Activated effector memory CD4-positive, alpha-beta T cell treated with anti-CD3 and anti-CD28 coated beads, Interleukin-2, amount 50 U/mL, for 16 hours (primary cell): ENCODE measurements at places on chromosomes 2 and 18.

- DNase-seq = peak; percentile 69
Measured at GRCh38 chr2:10123281-10123680, 742 bp downstream of the RRM2 start.

DNA sequence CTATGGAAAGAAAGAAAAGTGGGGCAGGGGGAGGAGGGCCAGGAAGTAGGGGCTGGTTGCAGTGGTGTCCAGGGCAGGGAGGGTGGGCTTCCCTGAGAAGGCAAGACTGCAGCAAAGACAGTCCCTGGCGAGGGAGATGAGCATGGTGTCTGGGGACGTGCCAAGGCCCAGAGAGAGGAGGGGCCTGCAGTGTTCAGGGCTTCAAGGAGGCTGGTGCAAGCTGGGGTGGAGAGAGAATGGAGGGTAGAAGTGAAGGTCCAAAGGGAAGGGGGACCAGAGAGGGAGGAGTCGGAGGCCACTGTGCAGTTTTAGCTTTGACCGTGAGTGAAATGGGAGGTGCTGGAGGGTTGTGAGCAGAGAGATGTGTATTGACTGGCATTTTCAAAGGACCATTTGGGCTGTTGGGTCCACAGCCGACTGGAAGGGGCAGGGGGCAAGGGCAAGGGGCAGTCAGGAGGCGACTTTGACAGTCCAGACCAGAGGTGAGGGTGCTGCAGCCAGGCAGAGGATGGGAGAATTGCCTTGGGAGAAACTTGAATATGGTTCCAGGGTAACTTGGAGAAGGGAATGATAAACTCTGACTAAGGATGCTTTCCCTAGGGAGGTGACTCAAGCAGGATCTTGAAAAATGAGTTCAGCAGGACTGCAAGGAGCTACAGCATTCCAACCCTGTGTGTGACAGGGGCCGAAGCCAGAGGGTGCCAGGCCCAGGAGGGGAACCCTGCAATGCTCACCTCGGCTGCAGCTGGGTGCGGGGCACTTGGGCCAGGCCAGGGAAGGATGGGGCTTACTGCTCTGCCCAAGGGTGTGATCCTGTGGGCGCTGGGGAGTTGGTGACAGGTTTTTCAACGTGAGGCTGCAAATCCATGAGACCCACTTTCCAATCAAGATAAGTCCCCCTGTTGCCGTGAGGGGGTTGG lies 177.1 kb upstream of the HAAO start:
- DNase-seq = no peak

DNA sequence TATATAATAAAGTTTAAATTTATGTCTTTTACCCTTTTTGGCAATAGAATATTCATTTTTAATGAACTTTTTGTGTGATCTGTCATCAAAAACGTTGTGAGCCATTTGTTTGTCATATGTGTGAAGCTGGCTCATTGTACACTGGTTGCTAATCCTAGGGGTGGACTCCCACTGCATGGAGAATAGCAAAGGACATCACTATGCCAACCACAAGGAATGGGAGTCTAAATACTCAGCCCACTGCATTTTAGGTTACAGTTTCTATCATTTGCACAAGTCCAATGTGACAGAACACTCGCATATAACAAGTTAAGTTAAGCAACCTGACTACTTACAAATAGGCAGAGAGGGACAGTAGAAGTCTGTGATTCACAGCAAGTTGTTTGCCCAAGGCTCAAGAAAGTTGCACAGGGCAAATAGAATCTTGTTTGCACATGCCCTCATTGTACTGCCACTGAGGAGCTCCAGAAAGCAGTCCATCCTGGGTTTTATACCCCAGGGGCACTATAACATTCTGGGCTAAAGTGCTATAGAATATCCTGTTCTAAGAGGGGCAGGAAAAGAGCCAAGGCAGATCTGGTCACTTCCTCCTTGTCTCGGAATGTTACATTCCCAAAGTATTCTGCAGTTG lies 545.9 kb upstream of the GCFC2 start:
- DNase-seq = no peak

GRCh38 chr18:11520536-11520935 lies 88.9 kb upstream of the SLC35G4 start:
- DNase-seq = no peak

GRCh38 chr2:219944866-219945265 lies 317.4 kb downstream of the SLC4A3 start:
- DNase-seq = no peak

GRCh38 chr2:17160594-17160993 lies 357.6 kb downstream of the RAD51AP2 start:
- no peak for DNase-seq

DNA sequence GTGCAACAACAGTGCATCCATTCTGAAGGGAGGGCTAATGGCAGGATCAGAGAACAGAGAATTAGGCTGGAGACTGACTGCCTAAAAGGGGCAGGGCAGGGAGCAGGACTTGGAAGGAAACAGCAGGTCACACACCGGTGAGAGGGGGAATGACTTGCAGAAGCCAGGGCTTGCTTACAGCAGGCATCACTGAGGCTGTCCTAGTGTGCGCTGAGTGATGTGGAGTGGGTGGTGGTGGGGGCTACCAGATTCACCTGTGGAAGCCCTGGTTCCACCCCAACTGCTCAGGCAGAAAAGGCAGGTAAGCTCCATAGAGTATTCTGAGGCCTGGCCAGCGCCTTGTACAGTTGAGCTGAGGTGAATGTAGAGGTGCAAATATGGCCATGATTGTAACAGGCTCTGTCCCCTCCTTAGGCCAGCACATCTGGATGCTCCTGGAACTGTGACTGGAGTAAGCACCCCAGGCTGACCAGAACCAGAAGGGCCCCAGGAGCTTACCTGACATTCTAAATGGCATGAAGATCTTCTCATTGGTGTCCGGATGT lies 49.4 kb downstream of the SFXN5 start:
- DNase-seq = no peak

- peak; percentile 98 for DNase-seq
Measured at GRCh38 chr2:213284105-213285090, at the start of gene SPAG16. Gene SPAG16, plus strand, starts transcription at chr2:213284464.

DNA sequence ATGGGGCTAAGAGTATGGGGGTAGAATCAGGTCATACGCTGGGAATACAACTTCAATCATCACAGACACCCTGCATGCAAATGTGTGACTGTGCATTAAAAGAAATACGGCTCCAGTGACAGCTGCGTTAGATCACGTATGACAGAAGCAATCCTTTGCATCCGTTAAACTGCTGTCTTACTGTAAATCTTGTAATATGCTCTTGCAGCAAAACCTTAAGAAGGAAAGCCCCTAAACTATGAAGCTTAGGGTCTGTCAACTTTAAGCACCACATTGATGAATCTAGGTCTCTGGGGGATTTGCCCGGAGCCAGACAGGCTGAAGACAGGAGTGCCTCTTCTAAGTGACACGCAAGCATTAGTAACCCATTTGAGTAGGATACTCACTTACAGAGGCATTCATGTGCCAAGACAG lies 84.7 kb upstream of the EML6 start:
- DNase-seq = no peak

- no peak for DNase-seq
Measured at GRCh38 chr2:64338910-64339500, 115.0 kb upstream of the LGALSL start.

GRCh38 chr18:71327441-71327840 lies 1038.6 kb downstream of the SOCS6 start:
- no peak for DNase-seq

GRCh38 chr18:13232086-13232917 lies 13.7 kb downstream of the LDLRAD4 start:
- peak; percentile 61 for DNase-seq

DNA sequence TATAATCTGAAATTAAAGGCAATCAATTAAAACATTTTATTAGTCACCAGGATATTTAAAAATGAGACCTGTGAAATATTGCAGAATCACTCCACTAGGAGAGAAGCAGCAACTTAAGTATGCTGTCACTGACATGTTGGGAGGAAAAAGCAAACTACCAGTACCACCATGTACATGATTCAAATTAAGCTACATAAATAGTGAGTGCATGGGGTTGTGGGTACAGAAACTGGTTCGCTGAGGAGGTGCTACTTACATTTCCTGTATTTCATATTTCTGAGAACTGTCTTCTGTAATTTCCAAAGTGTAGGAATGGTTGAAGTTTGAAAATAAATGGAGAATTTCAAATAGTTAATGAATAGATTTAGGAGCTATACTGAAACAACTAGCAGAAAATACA lies 7.9 kb upstream of the NR4A2 start:
- no peak for DNase-seq

- DNase-seq = no peak
Measured at GRCh38 chr2:30026091-30027055, 105.0 kb upstream of the ALK start.

- DNase-seq = no peak
Measured at GRCh38 chr18:74589811-74590210, 7.9 kb upstream of the ZNF407 start.

DNA sequence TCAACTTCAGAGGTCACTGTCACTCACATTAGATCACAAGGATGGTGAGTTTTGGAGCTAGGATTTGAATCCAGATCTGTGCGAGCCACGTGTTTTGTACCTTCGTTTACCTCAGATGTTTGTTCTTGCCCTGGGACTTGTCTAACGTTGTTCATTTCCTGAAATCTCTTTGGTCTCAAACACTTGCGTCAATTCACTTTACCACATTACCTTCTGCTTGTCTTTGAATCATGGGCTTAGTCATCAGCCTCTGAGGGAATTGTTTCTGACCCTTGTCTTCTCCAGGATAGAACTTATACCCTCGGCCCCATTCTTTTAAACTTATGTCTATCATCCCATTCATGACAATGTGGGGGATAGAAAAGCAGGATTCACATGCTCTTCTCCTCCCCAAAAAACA lies 282.7 kb downstream of the DCDC2C start:
- DNase-seq = no peak

DNA sequence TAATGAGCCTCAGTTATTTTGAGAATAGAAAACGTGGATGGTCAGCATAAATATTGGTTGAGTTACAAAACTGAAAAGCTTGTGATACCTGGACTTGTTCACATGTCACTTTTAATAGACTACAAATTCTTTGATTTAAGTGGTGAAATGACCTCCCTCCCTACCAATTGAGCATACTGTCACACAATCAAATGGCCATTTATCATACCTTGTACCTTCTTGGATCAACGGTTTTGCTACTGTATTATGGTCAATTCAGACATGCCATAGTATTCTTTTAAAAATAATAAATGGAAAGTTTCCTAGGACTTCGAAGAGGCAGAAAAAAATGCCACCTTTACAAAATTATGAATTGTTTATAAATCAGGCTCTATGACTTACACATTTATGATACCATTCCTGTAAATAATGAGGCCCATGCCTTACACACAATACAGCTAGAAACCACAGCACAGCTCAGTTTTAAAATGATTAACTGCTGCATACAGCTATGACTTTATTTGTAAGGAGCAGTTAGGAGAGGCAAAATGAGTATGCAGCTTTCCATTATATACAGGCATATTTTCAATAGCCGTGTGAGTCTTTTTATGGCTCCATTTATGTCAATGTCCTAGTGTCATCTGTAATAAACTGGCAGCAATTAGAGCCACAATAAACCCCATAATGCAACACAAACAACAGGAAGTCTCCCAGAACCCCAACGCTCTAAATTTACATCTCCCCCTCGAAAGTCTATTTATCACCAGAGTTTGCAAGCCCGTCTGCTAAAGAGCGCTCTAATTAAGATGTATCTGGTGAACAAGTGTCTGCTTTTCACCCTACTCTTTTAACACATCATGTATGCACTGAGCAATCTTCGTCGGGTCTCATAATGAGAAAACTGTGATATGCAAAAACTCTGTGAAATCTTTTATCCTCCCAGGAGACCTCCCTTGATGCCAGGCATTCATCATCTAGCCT lies 176.1 kb downstream of the ZNF521 start:
- DNase-seq = no peak

GRCh38 chr2:72793798-72794440 lies 31.9 kb downstream of the EXOC6B start:
- DNase-seq = no peak

GRCh38 chr2:33411765-33412164 lies 64.7 kb upstream of the RASGRP3 start:
- DNase-seq = no peak
